Activated CD4-positive, alpha-beta T cell treated with anti-CD3 and anti-CD28 coated beads for 48 hours (primary cell): ENCODE measurements at places on chromosomes 12 and 14.

- no peak for DNase-seq
These were observed 158.3 kb upstream of the PRKD1 start for GRCh38 chr14:30085943-30086342.

DNA sequence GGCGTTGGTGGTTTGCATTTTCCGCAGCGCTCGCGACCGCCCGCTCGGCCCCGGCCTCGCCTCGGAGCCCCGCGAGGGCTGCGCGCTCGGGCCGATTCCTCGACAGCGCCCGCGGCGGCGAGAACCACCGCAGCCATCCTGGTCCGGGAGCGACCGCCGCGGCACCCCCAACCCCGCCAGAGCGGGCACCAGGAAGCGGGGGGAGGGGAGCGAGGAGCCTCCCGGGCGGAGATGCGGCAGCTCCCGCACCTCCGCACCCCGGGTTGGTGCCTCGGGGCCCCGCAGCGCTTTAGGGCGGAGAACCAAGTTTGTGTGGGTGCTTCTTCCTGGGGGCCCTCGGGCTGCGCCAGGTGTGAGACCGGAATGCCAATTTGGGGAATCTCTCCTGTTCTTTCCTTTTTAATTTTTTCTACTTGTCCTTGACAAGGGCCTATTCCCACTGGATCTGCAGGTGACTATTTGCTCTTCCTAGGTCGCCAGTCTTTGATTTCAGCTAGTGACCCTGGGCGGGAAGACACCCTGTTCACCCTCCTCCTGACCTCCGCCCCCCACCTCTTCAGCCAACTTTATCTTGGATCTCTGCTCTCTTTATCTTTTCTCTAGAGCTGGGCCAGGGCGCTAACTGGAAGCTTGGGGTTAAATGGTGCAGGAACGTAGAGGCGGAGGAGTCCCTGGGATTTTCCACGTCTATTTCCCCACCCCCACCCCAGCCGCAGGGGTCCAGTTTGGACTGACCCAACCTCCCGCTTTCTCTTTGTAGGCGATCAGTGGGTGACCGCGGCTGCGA lies at the start of gene SOCS2:
Gene SOCS2, plus strand, starts transcription at position 751 of the 787 bp plus-strand sequence. CDS start 223 bp downstream, outside the sequence.
- peak; percentile 19 for DNase-seq

GRCh38 chr12:1284611-1285010 lies 293.6 kb downstream of the ERC1 start:
- no peak for DNase-seq

- DNase-seq, result peak; percentile 37
These were observed 20.9 kb downstream of the PDE6H start for GRCh38 chr12:14993537-14994266.

GRCh38 chr12:41250748-41251147 lies 62.6 kb downstream of the PDZRN4 start:
- DNase-seq, result no peak

DNA sequence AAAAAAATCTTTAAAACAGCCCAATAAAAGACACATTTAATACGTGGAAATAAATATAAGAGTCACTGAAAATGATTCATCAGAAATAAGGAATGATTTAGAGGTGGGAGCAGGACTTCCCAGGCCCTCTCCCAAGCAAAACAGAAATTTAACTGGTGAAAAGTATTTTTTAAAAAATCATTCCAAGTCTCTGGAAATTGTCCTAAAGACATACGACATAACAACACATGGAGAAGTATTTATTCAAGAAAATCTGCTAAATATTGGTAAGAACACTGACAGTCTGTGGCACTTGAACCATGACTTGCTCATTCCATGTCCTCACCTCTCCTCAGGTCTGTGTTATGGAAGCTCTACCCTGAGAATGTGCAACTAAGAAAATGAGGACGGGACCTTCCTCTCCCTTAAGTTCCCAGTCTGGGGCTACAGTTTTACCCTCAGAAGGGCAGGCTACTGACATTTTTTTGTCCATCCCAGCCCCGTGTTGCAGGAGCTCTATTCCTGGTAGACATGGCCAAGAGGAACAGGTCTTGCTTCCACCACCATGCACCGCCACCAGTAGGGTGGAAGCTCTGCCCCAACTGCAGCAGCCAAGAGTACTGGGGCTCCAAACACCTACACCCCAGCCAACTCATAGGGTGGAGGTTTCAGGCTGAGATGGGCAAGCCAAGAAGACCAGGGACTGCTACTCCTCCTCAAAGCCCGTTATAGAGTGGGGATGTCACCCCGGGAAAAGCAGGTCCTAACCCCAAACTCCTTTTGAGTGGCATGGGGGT lies 193.0 kb downstream of the CRADD start:
- DNase-seq, result no peak

GRCh38 chr12:28893856-28894255 lies 255.2 kb upstream of the FAR2 start:
- DNase-seq, result no peak

DNA sequence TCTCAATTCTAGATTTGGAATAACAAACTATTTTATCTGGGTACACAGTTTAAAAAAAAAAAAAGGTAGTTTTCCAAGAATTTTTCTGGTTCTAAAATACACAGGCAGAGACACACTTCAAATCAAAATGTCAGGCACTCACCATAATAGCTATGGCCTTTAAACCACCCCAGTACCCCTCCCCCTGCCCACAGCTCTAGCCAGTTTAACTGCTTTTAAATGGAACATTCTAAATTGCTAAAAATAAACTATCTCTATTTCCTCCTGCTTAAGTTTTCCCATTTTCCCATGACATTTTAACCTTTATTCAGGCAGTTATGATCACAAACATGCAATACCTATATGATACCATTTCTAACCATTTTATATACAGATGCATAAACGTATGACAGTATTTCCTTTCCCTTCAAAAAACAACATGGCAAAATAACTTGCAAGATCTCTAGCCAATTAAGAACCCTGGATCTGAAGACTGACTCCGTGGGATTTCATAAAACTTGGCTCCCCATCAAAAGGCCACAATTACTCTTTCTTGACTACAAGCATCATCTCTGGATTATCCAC lies 46.3 kb downstream of the PPP2R5E start:
- no peak for DNase-seq

DNA sequence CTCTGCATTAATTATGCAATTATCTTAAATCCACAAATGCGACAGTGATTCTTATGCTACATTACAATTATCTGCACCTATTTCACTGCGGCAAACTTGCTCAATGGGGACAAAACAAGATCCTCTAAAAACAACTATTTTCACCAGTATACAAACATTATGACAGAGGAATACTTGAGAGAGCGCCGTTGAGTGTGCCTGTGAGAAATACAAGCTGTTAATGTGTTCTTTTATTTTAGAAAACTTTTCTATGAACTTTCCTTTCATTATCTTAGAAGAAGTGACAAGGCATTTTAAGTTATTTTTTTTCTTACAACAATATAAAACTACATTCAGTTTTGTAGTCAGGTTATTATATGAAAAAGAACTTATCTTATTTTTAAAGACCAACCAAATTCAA lies 1247.0 kb downstream of the FSCB start:
- no peak for DNase-seq

DNA sequence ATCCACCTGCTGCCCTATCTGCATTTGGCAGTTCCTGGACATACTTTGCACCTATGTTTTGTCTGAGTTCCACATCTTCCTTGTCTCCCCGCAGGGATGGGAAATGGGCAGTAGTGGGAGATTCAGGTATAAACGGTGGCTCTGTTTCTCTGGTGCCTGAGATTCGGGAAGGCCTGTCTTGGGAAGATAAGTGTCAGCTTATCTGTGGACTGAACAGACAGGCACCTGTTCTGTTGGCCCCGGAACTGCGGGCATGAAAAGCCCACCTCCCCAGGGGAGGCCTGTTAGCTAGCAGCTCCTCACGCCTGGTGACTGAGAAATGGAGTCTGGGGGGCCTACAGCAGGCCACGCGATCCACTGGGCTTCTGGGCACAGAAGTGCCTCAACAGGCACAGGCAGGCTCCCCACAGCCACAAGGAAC lies 5.8 kb downstream of the PHB2 start:
- DNase-seq, result no peak

GRCh38 chr12:104218935-104219334 lies 3.4 kb downstream of the TXNRD1 start:
- no peak for DNase-seq

- DNase-seq, result peak; percentile 25
These were observed 1.1 kb downstream of the IPO8 start for GRCh38 chr12:30694412-30695198.

DNA sequence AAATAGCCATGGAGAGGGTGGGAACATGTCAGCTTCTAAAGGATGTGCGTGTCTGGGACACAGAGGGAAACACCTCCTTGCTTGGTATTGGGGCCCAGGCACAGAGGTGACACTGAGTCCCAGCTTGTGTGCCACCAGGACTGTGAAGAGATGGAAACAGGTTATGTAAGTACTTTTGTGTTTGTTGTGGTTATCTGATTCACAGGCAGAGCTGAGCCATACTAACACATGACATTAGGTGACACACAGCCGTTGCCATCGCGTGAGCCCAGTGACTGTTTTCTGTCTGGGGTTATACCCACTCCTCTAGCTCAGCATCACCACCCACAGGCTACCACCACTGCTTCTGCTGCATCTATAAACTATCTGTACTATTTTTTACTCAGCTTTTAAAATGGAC lies 12.1 kb upstream of the FLVCR2 start:
- peak; percentile 92 for DNase-seq

GRCh38 chr12:49189731-49190716 lies 1.1 kb upstream of the TUBA1A start:
- DNase-seq, result no peak

DNA sequence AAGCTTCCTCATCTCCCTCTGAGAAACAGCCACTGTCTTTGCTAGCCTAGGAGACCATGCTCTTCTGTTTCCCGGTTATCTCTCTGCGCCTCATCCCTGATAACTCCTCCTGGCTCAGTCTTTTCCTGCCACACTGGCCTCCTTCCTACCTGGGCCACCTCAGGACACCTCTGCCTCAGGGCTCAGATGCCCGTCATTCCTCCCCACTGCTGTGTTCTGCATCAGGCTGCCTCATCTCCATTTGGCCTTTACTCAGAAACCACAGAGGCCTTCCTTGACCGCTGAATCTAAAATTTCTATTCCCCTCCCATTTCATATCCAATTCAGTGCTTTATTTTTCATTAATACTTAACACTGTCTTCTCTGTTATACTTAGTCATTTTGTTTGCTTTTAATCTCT lies 311.0 kb upstream of the RGS6 start:
- DNase-seq, result no peak

GRCh38 chr12:114841557-114842251 lies 157.7 kb upstream of the TBX3 start:
- DNase-seq, result no peak

GRCh38 chr12:27666510-27666909 lies 29.7 kb upstream of the REP15 start:
- no peak for DNase-seq

- DNase-seq, result no peak
These were observed 366.2 kb upstream of the KITLG start for GRCh38 chr12:88946372-88946997.

DNA sequence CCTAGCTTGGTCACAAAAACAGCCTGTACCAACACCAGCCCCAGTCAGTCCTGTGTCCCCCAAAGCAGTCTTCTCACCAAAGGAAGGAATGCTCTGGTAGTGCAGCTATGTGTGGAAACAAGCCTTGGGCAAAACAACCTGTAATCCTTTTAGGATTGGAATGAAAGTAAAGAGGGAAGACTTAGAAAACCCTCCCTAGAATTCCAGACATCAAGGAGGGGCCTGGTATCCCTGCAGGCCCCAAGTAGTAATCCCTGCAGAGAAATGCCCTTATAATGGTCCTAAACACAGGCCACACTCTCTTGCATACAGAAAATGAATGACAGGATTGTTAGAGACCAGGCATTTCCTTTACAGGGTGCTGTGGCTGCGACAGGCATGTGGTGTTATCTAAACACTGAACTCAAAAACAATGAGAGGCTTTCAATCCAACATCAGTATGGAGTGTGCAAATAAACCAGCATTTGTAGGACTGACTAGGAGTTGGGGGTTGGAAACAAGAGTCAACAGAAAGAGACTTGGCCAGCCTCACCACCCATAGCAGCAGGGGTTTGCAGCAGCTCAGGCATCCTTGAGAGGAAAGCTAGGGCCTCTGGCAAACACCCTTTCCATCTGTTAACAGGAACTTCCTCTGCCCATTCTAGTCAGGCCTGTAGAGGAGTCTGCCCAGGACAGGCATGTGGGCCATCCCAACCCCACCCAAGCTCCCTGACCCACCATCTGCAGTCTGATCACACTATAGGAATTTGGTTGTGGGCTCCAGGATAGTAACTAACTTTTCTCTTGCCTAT lies 59.1 kb downstream of the DCAF5 start:
- no peak for DNase-seq

- peak; percentile 94 for DNase-seq
These were observed 4.7 kb upstream of the CRIP1 start for GRCh38 chr14:105481886-105482457.

DNA sequence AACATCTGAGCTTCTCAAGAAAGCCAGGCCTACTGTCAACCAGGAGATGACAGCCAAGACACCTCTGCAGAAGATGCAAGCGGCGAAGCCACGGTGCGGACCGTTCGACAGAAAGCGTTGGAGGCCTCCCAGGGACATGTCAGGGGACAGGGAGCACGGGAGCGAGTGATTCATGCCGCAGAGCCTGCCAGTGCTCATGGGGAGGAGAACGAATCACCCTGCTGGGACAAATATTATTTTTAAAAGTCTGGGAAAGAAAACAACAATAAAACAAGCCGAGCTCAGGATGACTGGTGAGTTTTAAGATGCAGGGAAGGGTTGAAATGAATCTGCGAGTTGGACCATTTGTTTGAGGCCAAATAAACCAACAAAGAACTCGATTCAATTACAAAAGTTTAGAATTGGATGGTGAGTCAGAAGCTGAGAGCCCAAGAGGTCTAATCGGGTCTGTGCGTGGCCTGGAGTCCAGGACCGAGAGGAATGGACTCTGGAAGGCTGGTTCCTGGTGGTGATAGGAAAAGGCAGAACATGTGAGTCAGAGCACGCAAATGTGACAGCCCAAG lies 91.0 kb downstream of the RBM19 start:
- DNase-seq, result no peak

- no peak for DNase-seq
These were observed 342.6 kb upstream of the NAV3 start for GRCh38 chr12:77488041-77488620.

DNA sequence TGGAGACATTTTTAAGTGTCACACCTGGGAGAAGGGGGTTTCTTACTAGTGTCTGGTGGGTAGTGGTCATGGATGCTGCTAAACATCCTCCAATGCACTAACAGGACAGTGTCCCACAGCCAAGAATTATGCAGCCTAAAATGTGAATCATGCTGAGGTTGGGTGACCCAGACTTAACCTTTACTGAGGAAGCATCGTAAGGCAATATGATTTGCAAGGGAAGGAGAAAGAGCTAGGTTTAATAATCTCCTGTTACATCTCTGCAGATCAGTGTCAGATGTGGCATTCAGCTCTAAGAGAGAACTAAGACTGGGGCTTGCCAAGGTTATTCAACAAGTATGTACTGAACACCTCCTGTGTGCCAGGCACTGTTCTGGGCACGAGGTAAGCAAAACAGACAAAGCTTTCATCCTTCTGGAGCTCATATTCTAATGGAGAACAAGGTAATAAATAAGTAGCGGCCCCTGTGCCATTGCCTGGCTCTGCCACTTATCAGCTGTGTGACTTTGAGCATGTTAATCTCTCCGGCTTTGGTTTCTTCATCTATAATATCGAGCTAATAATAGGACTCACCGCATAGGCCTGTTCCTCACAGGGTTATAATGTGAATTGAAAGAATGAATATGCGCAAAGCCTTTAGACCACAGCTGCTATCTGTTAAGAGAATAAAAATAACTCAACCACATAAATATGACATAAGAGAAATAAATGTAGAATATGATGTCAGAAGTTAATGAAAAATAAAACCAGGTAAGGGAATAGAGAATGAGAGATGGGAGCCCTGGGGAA lies 13.5 kb upstream of the GOLGA5 start:
- no peak for DNase-seq

GRCh38 chr12:98002887-98003493 lies 512.4 kb upstream of the TMPO start:
- peak; percentile 60 for DNase-seq
